ENCODE measurements at places on chromosomes 5 and 9. TPM values are rescaled to one million over a fixed set of nuclear protein-coding genes. Genes with fewer than 3 reads are reported as not detected.

The CNTLN gene
- total RNA-seq = 6.6 TPM

The SRP19 gene
- 40.2 TPM for total RNA-seq

The FYB1 gene
- total RNA-seq = under 0.01 TPM

The PRSS3 gene
- 3.9 TPM for total RNA-seq

The FOXD4L5 gene
- under 0.01 TPM for total RNA-seq

The TPRN gene
- 3.2 TPM for total RNA-seq

The SCGB3A2 gene
- not detected for total RNA-seq

The GABRA1 gene
- not detected for total RNA-seq

The SLC4A9 gene
- under 0.01 TPM for total RNA-seq

The PKD2L2 gene
- not detected for total RNA-seq

The NR2F1-AS1 gene
- total RNA-seq = 3.7 TPM

The PCDHB5 gene
- total RNA-seq = 0.32 TPM

The ADGRV1 gene
- under 0.01 TPM for total RNA-seq

All from bladder microvascular endothelial cell (primary cell).